NCI-H524 (cell line): ENCODE measurements at places on chromosomes 5 and 9.

GRCh38 chr9:120066315-120066714 is 513.7 kb downstream of the CDK5RAP2 start:
- no peak for DNase-seq

GRCh38 chr5:32058101-32058500 is 116.0 kb downstream of the GOLPH3 start:
- no peak for DNase-seq

DNA sequence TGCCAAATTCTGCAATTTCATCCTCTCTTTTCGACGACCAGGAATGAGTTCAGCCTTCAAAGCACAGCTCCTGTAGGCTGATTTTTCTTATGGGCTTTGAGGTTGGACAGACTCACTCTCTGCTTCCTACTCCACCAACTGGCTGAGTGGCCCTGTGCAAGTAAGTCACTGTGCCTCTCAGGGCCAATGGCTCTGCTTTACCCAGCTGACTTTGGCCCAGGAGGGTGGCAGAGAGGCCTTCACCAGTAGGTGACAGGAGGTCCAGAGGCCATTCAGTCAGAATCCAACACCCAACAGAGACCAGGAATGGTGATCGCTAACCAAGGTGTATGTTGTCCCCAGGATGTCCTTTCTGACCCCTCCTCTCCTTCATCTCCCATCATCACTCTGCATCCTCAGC is 49.5 kb upstream of the ALDH1B1 start:
- no peak for DNase-seq

DNA sequence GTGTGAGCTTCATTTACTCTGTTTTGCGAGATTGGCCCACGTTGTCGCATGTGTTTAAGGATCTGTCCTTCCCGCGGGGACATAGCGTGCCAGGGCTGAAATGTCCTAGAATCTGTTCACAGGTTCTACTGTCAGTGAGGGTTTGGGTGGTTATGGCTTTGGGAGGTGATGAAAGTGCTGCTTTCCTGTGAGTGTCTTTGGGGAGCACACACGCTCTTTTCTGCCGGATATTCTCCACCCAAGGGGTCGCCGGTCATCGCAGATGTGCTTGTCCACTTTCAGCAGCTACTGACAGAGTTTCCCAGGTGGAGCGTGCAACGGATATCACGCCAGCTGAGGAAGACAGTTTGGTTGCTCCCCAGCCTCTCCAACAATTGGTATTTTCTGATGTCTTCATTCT is 32.1 kb downstream of the PROP1 start:
- no peak for DNase-seq

DNA sequence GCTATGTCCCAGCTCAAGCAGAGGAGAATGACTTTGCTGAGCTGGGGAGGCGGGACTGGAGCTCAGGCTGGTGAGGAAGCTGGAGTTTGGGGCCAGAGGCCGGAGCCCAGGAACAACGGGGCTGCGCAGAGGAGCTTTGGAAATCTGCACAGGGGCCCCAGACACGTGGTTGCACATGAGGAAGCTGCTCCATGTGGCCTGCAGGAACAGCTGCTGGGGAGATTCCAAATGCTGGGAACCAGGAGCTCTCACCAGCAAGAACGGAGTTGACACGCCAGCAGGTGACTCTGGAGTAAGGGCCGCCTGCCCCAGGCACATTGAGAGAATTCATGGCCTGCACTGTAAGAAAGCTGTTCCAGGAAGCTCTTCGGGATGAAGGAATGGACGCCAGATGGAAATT is 91.0 kb downstream of the OLFM1 start:
- DNase-seq = no peak

- no peak for DNase-seq
Observed at GRCh38 chr9:20095430-20096092, 306.7 kb upstream of the SLC24A2 start.

- DNase-seq = no peak
Observed at GRCh38 chr5:39340506-39340905, 23.8 kb downstream of the C9 start.
